ENCODE measurements at places on chromosomes 16 and 17.

- DNase-seq = no peak
Measured at GRCh38 chr17:43003542-43004172, 2.9 kb upstream of the IFI35 start.

GRCh38 chr17:57471868-57472368, 215.6 kb downstream of the MSI2 start:
- DNase-seq = no peak

GRCh38 chr17:4986403-4986802, 1.1 kb downstream of the CAMTA2 start:
- no peak for DNase-seq

- no peak for DNase-seq
Measured at GRCh38 chr17:61139219-61139618, 260.4 kb upstream of the TBX2 start.

- peak; percentile 83 for DNase-seq
Measured at GRCh38 chr16:67391424-67392300, 1.6 kb downstream of the TPPP3 start.

DNA sequence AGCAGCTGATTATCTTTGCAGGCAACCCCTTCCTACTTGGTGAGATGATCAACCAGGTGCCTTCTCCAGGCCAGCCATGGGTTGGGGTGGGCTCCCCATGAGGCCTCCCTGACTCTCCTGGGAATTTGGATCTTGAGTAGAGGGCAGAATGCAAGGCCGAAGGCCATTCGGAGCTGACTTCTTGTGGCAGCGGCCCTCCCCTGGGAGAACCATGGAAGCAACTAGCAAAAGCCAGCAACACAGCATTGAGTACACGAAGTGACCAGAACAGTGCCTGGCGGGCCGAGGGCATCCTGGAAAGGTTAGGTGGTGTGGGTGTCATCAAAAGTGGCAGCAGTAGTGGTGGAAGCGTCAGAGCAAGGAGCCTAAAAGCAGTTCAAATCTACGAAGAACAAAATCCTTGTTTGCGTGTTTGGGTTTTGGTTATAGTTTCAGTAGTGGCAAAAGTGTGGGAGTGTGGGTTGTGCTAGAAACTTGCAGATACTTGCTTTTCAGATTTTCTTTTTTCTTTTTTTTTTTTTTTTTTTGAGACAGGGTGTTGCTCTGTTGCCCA, 2.0 kb upstream of the ALDH3A1 start:
- DNase-seq = no peak

DNA sequence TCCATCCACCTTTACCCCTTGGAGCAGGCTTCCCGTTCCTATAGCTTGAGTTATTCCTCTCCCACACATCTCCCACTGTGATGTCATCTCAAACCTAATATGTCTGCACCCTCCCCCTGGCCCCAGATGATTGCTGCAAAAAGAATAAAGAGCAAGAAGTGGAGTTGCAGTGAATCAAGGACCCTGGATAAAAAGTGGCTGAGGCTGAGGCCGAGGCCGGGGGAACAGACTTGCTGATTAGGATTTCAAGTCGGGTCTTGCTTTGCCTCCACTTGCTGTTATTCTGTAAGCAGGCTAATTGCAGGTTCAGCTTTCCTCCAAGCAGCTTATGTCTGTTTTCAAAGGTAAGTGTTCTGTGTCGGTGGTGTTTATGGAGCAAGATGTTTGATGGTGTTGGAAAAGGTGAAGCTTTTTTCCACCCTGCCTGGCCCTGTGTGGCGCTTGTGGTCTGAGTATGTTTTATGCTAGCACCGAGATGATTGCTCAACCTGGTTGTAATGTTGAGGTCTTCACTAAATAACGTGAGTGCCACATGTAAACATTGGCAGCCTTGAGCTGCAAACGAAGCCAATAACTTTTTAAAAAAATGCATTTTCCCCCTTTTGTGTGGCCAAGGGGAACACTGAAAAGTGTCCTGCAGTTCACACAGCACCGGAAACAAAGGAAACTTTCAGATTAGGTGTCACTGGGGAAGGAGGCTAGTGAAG, 15.4 kb downstream of the HS3ST3B1 start:
- DNase-seq = no peak

GRCh38 chr17:63478814-63479494, 2.1 kb downstream of the ACE start:
- no peak for DNase-seq

DNA sequence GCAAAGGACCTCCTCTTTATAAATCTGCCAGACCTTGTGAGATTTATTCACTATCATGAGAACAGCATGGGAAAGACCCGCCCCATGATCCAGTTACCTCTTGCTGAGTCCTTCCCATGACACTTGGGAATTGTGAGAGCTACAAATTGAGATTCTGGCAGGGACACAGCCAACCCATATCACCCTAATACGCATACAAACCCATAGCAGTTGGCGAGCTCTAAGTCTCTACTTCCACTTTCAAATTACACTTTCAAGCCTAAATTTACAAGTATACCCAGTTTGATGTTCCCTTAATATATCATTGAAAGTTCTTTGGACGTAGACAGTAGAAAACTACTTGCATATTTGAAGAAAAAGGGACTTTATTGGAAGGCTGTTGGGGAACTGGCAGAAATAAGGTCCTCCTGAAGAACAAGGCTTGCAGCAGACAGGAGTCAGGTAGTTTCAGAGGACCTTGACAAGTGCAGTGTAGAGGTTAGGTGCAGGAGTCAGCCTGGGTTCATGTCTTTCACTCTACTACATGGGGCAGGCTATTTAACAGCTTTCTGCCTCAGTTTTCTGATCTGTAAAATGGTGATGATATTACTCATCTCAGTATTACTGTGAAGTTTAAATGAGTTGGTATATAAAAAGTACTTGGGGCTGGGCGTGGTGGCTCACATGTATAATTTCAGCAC, 107.9 kb upstream of the EEF2KMT start:
- DNase-seq = no peak

GRCh38 chr17:54028986-54029580, 206.4 kb downstream of the KIF2B start:
- DNase-seq = no peak

DNA sequence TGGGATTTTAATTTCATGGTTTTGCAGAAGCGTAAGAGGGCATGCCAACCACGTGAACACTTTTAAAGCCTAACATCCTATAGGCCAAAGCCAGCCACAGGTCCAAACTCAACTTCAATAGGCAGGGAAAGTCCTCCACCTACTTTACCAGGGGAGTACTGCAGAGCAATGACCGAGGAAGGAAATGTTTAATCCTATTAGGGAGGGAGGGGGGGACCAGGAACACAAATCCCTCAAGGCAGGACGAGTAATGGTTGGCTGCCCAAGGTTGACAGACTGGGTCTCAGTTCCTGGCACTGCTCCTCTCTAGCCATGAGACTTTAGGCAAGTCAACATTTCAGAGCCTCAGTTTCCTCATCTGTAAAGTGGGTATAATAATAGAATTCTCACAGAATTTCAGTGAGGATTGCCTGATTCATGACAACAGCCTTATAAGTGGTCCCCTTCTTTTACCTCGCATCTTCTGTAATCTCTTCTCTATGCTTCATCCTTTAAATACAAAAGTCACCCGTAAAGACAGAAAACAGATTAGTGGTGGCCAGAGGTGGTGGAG, 315.8 kb downstream of the HAPSTR1 start:
- no peak for DNase-seq

DNA sequence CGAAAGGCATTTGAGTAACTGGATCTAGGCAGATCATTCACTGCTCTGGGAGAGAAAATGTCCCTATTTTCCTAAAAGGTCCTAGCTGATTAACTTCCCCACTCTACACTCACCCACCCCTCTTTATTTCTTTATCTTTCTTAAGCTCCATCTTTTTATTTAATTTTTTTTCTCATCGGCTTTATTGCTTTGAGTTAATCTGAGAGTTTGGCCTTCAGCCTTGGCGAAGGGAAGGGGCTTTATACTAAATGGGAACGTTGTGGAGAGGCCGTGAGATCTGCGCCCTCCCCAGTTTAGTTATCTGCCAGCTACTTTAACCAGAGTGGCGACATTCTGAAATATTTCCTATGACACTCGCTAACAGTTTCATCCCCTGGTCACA, 882 bp upstream of the TOX3 start:
- DNase-seq = no peak

DNA sequence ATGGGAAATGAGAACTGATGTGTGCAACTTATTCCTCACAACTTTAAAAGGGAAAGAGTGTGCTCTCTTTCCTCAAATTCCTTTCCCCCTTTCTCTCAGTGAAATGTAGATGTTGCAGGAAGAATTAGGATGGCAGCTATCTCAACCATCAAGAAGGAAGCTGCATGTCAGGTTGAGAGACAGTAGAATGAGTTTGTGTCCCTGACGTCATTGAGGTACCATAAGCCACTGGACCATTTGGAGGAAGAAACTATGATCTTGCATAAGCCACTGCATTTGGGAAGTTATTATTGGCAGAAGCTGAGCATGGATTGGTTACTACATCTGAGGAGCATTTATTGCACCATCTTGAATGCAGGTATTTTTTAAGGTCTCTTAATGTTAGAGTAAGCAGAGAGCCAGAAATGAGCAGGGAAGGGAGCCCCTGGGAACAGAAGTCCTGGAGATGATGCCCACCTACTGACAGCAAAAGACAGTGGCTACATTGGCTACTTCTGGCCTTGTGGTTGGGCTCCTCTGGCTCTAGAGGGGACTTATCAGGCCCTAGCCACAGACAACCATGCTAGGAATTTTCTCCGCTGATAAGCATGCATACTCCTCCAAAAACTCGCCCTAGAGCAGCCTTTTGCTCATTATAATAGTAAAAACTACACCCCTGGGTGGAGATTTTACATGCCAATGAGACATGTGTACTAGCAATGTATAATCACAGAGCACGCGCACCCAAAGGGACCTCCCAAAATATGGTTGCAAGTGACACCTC, 249.0 kb upstream of the SALL1 start:
- no peak for DNase-seq

Data from spinal cord (tissue), 10 donors.